ENCODE measurements at places on chromosomes 4 and X.

GRCh38 chr4:95388911-95389310 is 159.9 kb downstream of the UNC5C start:
- DNase-seq, result no peak

DNA sequence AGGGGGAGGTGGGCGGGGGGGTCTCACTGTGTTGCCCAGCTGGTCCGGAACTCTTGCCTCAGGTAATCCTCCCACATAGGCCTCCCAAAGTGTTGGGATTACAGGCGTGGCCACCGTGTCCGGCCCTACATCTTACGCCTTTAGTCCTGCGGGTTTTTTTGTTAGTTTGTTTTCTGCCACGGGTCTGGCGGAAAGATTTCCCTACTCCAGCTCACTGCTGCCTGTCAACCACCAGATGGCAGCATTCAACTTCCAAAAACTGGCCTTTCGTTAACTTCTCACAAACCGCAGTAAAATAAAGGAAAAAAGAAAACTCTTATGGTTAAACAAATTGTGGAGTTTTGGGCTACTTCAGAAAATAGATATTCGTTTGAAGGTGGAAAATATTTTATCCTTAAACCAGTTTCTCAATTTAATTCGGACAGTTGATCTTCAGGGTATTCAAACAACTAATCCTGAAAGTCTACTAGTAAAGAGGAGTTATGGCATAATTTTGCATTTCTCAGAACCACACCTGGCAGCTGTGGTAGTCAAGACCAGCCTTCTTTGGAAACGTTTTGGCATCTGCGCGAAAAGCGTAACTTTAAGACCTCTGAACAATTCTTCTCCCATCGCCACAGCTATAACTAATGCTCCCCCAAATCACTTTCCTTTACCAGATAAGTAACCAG is 41.1 kb downstream of the LUZP4 start:
- DNase-seq, result peak; percentile 33

DNA sequence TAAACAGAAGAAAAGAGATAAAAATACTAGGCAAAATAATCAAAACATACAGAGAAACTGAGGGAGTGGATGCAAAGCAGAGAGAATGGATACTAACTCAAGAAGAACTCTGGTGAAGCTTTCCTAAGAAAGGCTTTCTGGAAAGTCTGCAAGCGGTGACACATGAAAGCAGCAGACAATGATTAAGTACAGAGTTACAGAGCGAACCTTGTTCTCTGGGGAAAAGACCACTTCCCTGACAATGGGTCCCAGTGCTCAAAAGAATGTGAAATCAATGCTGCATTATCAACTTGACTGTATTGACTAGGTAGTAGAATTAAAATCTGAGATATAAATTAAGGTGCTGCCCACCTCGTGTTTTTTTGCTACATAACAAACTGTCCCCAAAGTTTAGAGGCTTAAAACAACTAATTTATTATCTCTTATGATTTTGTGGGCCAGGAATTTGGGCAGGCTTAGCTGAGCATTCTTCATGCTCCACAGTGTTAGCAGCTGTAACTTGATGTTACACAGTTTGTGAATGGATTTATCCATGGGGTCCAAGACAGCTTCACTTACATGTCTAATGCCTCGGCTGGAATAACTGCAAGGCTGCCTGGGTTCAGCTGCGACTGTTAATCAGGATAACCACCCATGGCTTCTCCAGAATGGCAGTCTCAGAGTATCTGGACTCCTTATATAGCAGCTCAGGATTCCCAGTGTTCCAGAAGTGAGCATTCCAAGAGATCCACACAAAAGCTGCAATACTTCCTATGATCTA is 106.9 kb upstream of the INPP4B start:
- no peak for DNase-seq

DNA sequence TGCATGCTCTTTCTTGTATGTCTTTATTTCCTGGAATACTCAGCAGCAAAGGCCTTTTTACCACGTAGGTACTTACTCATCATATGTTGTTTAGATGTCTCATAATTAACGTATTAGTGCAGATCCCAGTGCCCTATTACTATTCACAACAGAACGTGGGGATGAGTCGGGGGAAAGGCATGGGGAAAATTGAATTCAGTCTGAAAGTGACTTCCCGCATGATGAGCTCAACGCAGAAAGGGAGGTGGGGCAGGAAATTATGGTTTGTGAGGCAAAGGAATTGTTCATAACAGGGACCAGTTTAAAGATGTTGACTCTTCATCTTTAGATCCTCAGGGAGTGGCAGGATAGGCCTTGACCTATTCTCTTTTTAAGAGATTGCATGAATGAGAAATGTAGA is 2.0 kb upstream of the TMPRSS11D start:
- DNase-seq, result no peak

DNA sequence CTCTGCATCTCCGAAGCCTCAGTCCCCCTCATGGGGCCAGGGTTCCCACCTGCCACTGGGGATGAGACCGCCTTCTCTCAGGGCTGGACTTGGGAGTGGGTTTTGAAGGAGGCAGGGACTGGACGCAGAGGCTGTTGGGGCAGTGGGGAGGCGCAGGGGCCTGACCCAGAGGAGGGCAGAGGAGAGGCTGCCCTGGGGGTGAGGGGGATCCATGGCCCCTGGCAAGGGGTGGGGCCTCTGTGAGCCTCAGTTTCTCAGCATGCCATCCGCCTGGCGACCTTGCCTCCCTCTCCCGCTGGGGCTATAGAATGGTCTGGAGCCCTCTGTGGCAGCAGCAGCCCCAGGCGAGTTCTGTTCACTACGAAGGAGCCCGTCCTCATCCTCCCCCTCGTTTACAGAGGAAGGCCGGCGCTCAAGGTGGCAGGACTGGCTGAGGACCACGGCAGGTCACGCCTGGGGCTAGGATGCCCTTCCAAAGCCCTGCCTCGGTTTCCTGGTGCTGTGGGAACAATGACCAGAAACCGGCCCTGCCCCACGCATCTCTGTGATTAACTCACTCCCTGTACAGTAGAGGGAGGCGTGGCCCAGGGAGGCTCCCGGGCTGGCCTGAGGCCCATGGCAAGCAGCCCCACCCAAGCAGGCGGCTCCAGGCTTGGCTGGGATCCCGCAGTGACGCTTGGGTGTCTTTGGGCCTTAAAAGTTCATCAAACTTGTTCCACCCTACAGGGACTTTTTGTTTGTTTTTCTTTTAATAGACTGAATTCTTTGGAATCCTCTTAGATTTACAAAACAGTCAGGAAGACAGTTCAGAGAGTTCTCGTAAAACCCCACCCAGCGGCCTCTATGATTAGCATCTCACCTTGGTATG is 16.0 kb upstream of the SH3TC1 start:
- DNase-seq, result no peak

DNA sequence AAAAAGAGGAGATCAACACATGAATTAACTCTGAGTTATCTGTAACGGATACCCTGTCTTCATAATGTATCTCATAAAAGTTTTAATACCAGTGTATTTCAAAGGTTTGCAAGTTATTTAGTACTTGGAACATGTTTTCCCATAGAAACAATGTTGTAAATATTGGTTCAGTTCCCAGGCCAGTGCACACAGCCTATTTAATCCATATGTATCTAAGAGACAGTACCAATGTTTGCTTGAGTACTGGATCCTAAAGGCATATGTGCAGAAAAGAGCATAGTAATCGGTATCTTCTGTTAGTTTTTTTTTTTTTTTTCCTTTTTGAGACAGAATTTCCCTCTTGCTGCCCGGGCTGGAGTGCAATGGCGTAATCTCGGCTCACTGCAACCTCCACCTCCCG is 46.1 kb downstream of the SLIT2 start:
- no peak for DNase-seq

DNA sequence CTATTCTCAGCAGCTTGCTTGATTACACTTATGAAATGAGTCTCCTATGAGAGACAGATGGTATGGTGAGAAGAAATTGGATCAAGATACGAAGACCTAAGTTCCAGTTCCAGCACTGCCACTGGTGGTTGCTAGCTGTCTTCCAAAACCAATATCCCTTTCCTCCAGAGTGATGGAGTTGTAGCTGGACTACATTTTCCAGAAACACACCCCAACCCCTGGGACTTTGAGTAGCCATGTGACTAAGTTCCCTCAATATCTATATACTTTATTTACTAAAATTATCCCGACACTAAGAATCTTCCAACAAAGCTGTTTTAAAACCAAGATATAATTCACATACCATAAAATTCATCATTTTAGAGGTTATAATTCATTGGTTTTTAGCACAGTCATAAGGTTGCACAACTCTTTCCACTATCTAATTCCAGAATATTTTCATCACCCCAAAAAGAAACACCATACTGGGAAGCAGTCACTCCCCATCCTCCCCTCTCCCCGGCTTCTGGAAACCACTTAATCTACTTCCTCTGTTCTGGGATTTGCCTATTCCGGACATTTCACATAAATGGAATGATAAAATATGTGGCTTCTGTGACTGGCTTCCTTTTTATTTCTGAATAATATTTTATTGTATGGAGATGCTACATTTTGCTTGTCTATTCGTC is 118.0 kb downstream of the MANBA start:
- no peak for DNase-seq

- DNase-seq, result no peak
Measured at GRCh38 chrX:100812216-100813158, 7.7 kb upstream of the CSTF2 start.

Measured in activated T-cell treated with anti-CD3 and anti-CD28 coated beads, Interleukin-2, amount 50 U/mL, for 48 hours (primary cell).